ENCODE measurements at places on chromosomes 3 and 15.

DNA sequence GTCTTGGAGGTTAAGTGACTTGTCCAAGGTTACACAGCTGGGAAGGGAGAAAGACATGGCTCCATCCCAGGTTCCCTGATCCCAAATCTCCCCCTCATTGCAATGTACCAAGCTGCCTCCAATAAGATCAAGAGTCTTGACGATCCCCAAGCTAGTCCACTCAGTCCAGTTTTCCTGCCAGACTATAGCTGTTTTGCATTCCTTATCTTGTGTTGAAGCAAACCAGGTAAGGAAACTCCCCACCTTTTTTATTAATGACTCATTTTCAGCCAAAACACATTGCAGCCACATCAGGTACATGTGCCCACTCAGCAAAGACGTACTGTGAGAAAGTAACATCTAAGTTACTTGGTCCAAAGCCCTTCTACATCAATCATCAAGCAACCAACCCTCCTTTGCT, 41.9 kb downstream of the LIPC start:
- no peak overlapping the region for H3K4me3 ChIP-seq
- H3K4me1 ChIP-seq: no peaks in the 10 kb centered on the region
- DNase-seq: no peak

DNA sequence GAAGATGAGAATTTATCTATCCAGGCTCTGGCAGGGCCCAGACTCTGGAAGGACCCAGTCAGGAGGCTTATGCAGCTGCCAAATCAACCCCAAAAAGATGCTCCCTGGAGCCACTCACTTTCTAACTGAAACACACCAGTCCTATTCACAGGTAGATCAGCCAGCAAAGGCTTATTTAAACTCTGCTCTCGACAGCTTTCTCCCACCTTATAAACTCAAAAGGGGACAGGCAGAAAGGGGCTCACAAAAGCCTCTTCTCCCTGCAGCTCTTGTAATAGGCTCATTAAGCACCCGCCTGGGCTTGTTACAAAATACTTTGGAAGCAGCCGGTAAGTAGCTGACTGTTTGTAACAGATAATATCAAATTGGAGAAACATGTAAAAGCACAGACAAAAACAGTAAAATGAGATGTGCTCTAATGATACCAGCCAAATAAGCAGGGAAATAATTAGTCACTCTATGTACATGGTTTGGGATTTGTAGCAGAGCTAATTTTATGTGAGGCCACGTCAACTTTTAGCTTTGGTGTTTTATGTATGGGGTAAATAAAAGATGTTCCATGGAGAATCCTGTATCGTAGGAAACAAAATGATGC, 213.8 kb downstream of the NR2F2 start:
- H3K27me3 ChIP-seq: no peaks in the 10 kb centered on the region
- H3K4me1 ChIP-seq: no peaks in the 10 kb centered on the region
- no peaks in the 10 kb centered on the region for H3K36me3 ChIP-seq
- H3K4me3 ChIP-seq: no peak overlapping the region
- no peak overlapping the region for H3K27ac ChIP-seq

DNA sequence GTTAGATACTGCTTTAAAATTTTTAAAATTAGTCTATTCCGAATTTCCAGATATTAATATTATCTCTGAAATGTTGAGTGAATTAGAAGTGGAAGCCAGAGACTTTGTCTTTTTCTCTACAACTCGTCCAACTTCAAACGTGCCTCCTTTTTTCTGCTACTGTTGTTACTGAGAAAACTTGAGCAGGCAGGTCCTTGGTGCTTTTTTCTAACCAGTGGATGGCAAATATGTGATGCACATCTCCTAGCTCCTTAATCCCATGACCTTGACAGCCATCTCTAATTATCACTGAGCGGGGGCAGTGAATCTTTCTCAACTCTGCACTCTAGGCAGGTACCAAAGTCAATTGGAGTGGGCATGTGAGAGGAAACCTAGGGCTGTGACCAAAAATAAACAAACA, 50.7 kb downstream of the FNDC3B start:
- H3K4me3 ChIP-seq: no peak overlapping the region
- no peak for DNase-seq
- H3K4me1 ChIP-seq: peaks cover under 1% of the 10 kb centered on the region
- H3K27ac ChIP-seq: no peak overlapping the region

DNA sequence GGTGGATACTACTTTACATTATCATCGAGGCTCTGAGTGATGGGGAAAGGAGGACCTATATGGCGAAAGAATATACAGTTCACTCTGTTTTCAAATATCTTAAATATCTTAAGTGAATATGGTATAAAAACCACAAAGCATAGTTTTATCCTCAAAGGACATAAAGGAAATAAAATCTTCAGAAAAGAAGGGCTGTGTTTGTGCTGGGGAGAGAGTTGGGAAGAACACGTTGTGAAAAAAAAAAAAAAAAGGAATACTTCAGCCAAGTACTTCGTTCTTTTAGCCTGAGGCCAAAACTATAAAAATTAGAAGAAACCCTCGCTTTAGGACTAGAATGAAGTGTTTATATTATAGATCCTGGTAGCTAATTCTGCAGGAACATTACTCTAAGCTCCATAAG, 10.2 kb upstream of the TMEM212 start:
- H3K36me3 ChIP-seq: no peaks in the 10 kb centered on the region
- no peaks in the 10 kb centered on the region for H3K4me1 ChIP-seq
- H3K27ac ChIP-seq: peak overlapping the region; percentile 44
- no peak overlapping the region for H3K4me3 ChIP-seq
- H3K27me3 ChIP-seq: no peaks in the 10 kb centered on the region
- DNase-seq: no peak

DNA sequence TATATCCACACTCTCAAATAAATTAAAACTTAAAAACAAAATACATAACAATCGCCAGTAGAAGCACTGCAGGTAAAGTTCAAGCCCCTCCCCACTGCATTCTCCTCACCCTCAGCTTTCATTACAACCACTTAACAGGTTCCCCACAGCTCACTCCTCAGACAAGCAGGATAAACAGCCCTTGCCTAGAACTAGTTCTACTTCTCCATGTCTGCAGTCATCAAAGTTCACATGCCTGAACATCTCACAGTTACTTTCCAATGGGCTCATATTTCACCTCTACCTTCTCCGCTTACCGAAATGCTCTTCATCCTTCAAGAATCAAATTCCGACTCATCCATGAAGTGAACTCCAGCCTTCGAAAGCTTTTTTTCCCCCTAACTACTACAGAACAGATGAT, 4.1 kb downstream of the YEATS2 start:
- H3K27ac ChIP-seq: no peak overlapping the region
- H3K36me3 ChIP-seq: no peaks in the 10 kb centered on the region
- DNase-seq: no peak
- H3K27me3 ChIP-seq: no peaks in the 10 kb centered on the region

DNA sequence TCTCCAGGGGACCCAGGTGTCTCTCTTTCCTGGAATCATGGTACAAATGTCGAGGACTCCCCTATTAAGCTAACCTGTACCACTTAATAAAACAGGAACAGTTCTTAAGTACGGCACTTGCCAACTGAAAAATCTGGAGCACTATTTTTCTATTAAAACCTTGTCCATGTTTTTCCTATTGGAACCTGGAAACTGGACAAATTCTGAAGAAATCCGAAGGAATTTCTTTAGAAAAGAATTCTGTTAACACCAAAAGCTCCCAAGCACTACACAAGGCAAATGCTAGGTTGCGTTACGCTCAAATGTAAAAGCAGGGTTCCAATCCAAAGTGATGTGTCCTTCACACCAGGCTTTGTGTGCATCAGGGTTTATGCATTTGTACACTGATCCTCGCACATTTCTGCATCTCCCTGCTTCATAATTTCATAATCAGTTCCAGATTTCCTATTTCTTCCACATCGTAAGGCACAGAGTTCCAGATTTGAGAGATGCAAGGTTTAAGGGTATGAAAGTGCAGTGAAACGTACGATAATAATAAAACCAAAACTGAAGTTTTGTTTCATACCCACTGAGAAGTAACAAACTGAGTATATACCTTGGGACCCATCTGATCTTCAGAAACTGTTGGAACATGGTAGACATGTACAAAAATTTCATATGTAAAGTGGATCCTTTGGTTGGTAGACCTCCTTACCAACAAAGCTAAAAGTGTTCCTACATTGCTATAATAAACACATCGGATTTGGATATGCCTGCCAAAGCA, 132.1 kb upstream of the WNT5A start:
- H3K27ac ChIP-seq: no peak overlapping the region
- H3K36me3 ChIP-seq: no peaks in the 10 kb centered on the region
- no peaks in the 10 kb centered on the region for H3K27me3 ChIP-seq
- no peak overlapping the region for H3K4me3 ChIP-seq
- H3K4me1 ChIP-seq: no peaks in the 10 kb centered on the region

DNA sequence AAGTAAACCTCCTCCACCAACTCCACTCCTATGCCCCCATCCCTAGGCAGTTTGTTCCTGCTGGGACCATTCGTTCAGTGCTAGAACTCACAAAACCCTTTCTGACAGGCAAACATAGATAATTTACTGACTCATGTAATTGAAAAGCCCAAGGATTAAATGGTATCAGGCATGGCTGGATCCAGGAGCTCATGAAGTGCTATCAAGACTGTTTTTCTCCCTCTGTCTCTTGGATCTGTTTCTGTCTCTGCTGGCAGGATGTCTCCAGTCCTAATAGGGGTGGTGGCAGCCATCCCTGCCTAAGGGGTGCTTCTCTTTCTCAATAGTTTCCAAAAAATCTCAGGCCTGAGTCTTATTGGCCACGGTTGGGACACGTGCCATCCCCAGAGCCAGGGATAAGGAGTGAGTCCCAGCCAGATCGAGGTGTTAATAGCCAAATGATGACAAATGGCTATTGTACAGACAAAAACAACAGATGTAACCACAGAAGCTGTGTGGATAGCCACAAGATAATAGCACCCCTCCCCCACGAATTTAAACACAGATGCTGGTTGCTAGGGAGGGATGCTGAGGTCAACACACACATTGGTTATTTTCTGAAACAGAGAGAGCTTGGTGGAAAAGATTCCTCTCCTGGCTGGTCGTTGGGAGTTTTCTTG, 168.6 kb downstream of the SHQ1 start:
- no peaks in the 10 kb centered on the region for H3K4me1 ChIP-seq
- no peak overlapping the region for H3K27ac ChIP-seq
- H3K4me3 ChIP-seq: no peak overlapping the region
- H3K36me3 ChIP-seq: no peaks in the 10 kb centered on the region
- no peaks in the 10 kb centered on the region for H3K27me3 ChIP-seq
- no peak for DNase-seq

DNA sequence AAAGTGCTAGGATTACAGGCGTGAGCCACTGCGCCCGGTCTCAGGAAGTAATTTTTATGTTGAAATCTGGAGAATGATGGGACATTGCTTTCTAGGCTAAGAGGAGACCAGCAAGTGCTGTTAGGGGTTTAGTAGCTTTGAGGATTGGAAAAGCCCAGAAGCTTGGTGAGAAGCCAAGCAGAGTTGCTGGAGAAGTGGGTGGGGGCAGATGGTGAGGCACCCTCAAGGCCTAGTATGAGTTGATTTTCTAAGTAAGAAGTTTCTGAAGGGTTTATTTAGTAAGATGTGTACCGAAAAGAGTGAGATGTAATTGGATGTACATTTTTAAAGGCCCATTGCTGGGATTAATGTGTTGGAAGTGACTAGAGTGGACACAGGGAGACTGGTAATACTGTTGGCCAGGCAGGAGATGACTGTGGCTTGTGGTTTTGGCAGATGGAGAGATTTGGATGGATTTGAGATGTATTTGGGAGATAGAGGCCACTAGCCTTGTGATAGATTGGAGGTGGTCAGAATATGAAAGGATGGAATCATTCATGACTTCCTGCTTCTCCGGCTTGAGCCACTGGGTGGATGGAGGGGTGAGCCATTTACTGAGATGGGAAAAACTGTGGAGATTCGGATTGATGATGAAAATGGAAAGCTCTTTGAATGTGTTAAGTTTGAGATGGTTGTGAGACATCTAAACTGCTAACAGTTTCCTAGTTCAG, 2.3 kb downstream of the LRRC28 start:
- no peak for DNase-seq
- no peaks in the 10 kb centered on the region for H3K4me1 ChIP-seq
- H3K27me3 ChIP-seq: no peaks in the 10 kb centered on the region
- no peaks in the 10 kb centered on the region for H3K36me3 ChIP-seq
- no peak overlapping the region for H3K4me3 ChIP-seq

DNA sequence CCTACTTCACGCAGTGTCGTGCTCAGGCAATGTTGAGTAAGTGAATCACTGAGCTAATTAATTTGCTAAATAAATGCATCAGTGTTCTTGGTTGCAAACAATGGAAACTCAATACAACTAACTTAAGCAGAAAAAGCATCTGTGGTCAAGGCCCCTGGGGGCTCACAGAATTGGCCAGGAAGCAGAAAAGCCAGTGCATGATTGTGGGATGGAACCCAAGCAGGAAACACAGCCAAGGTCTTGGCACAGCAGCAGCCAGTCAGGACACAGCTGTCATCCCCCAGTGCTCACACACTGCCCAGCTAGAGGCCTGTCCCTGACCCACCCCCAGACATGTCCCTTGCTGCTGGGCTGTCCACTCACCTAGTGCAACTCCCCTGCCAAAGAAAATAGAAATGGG, 85.9 kb downstream of the AQP9 start:
- H3K4me1 ChIP-seq: no peaks in the 10 kb centered on the region
- H3K4me3 ChIP-seq: no peak overlapping the region
- no peaks in the 10 kb centered on the region for H3K27me3 ChIP-seq
- no peak overlapping the region for H3K27ac ChIP-seq
- no peaks in the 10 kb centered on the region for H3K36me3 ChIP-seq

GRCh38 chr3:123344175-123344906, 104.5 kb downstream of the ADCY5 start:
- peak overlapping the region; percentile 21 for H3K27ac ChIP-seq
- H3K36me3 ChIP-seq: no peaks in the 10 kb centered on the region
- no peaks in the 10 kb centered on the region for H3K4me1 ChIP-seq
- no peak overlapping the region for H3K4me3 ChIP-seq
- DNase-seq: no peak

GRCh38 chr3:186596568-186597287, 16.1 kb upstream of the AHSG start:
- no peaks in the 10 kb centered on the region for H3K4me1 ChIP-seq
- H3K27ac ChIP-seq: no peak overlapping the region
- no peak for DNase-seq
- no peaks in the 10 kb centered on the region for H3K27me3 ChIP-seq
- H3K36me3 ChIP-seq: no peaks in the 10 kb centered on the region

DNA sequence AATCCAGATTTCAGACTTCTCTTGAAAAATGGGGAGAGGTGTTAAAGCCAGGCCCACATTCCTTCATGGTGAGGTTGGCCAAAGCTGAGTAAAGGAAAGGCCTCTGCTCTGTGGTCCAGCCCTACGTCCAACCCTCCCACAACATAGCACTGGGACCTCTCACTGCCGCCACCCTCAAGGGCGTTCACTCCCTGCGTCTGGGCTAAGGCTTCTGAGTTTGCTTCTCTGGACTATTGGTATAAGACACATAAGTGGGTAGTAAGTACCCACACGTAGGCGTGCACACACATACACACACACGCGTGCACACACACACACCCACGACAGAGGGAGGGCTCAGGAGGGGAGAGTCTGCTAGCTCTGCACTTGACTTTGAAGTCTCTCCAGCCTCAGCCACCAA, 80.2 kb upstream of the PXYLP1 start:
- H3K4me3 ChIP-seq: no peak overlapping the region
- no peaks in the 10 kb centered on the region for H3K27me3 ChIP-seq
- no peaks in the 10 kb centered on the region for H3K4me1 ChIP-seq
- DNase-seq: no peak
- no peak overlapping the region for H3K27ac ChIP-seq
